ENCODE measurements at places on chromosomes 12 and 14.

- DNase-seq: no peak
These were observed 33.2 kb upstream of the VPS37B start for GRCh38 chr12:122929148-122929538.

- no peak for DNase-seq
These were observed 12.5 kb upstream of the STRN3 start for GRCh38 chr14:31038521-31039166.

GRCh38 chr14:53620317-53620716 is 336.3 kb downstream of the BMP4 start:
- DNase-seq: peak; percentile 63

GRCh38 chr12:90428881-90429280 is 526.1 kb downstream of the CCER1 start:
- DNase-seq: no peak

- no peak for DNase-seq
These were observed 23.1 kb downstream of the ASB2 start for GRCh38 chr14:93953263-93953662.

DNA sequence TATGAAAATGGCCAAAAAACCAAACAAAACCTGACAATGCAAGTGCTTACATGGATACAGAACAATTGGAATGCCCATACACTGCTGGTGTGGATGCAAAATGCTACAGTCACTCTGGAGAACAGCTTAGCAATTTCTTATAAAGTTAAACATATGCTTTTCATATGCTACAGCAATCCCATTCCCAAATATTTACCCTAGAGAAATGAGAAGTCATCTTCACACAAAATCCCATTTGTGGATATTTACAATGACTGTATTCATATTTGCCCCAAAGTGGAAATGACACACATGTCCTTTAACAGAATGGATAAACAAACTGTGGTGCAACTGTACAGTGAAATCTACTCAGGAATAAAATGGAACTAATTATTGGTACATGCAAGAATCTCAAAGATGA is 20.4 kb downstream of the SAV1 start:
- peak; percentile 45 for DNase-seq

DNA sequence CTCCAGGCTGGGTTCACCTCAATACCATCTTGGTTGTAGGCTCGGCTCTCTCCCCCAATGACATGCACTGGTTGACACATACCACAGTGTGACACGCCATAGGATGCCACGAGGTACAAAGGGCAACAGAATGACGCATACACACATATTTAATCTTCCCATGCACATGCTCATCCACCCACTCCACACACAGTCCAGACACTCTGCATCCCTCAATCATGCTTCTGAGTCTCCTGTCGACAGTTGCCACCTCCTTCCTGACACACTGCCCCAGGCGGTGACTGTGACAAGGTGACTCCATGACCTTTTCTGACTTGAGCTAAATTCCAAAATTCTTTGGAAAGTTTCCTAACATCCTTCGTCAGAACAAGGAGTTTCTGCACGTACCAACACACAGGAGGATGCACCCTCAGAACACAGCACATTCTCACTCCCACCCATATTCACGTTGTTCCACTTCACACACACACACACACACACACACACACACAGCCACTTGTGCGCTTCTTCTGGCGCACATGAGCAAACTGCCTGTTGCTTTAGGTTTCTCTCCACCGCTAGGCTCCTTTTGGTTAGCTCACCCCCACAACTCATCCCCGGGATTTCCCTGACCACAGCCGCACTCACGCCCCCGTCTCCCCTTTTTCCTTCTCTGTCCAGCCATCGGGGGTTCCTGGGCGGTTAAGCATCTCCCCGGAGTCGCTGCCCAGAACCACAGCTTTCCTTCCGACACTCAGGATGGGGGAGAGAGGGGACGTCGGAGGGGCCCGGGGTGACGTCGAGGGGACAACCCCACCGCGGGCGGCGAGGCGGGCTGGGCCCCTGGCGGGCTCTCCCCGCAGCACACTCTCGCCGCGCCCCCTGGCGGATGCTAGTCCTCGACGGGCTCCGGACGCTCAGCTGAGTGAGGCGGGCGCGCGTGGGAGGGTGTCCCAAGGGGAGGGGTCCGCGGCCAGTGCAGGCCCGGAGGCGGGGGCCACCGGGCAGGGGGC is 536 bp upstream of the WNT1 start:
- DNase-seq: peak; percentile 59

DNA sequence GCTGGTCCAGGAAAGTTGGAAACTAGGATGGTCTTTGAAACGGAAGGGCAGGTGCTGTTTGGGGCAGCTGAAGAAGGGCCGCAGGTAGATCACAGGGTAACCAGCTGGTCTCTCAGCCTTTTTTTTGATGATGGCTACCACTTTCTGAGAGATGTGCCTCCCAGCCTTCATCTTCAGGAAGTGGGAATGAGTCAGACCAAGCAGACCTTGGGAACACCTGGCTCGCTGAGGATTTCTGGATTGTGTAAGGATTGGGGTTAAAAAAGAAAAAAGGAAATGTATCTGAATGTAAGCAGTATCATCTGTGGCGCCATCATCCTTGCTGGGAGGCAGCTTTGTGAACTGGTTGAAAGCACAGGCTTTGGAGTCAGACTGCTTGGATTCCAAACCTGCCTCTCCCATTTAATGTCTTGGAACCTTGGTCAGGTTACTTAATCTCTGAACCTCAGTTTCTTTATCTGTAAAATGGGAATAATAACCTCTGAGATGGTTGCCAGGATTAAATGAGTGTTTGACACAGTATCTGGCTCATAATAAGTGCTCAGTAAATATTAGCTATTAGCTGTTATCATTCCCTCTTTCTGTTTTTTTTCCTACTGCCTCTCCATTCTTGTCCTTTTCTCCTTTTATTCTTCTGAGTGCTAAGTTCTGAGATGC is 1.7 kb downstream of the PRPF40B start:
- peak; percentile 42 for DNase-seq

DNA sequence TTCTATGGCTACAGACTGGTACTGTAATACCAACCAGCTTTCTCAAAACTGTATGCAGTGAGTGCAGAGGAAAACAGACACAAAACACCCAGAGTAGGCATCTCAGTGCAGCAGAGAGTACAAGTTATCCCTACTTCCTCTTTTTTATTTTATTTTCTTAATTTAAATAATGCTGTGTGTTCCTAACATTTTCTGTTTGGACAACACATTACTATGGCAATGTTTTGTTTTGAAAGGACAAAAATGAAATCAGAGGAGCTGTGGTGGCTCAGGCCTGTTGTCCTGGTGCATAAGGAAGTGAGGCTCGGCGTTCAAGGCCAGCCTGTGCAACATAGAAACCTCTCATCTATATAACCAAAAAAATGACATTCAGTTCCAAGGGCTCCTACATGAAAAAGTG is 33.7 kb upstream of the SELPLG start:
- no peak for DNase-seq

DNA sequence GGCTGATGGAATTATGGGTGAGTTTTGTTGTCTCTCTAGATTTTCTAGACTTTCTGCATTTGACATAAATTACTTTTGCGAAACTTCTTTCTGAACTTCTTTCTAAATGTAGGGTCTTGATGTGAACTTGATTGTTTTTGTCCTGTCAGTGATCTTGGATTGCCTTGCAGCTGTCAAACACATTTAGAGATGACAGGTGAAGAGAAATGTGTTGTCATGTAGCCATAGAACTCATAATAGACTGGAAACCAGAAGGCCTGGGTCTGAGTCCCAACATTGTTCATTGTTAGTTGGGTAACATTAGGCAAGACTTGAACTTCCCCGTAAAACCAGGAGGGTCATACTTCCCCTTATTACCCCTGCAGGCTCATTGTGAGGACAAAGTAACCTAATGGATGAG is 109.0 kb downstream of the LRIG3 start:
- DNase-seq: no peak

- DNase-seq: peak; percentile 87
These were observed 86.8 kb downstream of the ITPR2 start for GRCh38 chr12:26746121-26746714.

DNA sequence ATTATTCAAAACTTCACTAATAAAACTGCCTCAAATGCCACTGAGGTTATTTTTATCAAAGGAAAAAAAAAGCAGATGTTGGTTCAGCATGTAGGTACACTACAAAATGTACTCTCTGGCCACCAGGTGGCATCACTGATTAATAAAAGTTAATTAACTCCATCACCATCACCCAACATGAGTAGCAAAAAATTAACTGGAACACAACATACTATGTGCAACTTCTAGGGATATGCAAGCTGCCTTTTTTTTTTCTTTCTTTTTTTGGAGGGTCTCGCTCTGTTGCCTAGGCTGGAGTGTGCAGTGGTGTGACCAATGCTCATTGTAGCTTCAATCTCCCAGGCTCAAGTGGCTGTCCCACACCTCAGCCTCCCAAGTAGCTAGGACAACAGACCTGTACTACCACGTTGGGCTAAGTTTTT is 43.8 kb upstream of the NR2C1 start:
- peak; percentile 80 for DNase-seq

- no peak for DNase-seq
These were observed 716 bp downstream of the TMEM179 start for GRCh38 chr14:104603711-104604401.

DNA sequence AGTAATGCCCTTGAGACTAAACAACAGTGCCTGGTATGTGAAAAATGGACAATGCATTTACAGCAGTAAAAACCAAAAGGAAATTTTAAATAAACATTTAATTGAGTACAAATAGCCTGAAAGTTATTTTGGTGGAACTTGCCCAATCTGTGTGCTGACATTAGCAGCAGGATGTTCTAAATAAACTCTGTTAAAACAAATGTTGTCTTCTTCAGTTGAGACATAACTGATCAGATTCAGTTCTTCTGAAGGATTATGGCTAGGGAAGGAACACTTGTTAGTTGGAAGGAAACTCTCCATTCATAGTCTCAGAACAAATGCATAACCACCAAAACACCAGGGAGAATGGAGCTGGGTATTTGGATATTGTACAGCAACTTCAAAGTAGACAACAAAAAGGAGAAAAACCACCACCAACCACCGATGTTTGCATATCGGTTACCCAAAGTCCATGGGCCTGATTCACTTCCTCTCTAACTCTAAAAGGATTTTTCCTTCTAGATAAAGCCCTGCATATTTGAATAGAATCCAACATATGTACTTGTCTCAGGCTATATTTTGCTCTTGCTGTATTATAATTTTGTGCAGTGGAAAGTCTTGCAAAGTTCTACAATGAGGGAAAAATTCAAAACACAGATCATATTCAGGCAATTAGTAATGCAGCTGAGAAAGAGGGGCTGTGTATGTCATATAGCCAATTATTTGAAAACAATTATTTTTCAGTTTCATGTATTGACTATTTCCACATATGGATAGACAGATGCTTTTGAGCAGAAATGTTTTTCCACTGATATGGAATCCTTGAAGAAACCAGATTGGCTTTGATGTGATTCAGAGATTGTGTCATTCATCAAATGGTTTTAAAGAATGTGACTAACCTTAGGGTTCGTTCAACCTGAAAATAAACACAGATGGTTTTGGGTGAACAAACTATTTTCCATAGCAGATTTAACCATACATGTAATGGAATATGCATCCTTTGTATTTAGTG is 152.2 kb upstream of the BMP4 start:
- peak; percentile 86 for DNase-seq

DNA sequence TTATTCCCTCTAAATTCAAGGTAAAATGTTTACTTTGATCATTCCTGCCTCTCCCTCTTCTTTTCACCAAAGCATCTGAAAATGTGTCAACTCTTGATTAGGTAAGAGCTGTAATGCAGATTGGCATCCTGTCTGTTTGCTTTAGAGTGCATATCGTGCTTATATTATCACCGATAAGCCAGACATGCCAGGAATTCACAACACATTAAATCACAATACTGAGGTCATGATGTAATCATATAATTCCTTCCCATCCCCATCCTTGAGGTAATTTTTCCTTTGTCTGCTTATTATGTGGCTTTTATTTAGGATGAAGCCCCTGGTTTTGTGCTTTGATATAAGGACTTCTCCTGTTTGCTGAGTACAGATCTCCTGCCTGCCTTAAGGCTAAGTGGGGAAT is 10.2 kb downstream of the DDX47 start:
- DNase-seq: peak; percentile 88

DNA sequence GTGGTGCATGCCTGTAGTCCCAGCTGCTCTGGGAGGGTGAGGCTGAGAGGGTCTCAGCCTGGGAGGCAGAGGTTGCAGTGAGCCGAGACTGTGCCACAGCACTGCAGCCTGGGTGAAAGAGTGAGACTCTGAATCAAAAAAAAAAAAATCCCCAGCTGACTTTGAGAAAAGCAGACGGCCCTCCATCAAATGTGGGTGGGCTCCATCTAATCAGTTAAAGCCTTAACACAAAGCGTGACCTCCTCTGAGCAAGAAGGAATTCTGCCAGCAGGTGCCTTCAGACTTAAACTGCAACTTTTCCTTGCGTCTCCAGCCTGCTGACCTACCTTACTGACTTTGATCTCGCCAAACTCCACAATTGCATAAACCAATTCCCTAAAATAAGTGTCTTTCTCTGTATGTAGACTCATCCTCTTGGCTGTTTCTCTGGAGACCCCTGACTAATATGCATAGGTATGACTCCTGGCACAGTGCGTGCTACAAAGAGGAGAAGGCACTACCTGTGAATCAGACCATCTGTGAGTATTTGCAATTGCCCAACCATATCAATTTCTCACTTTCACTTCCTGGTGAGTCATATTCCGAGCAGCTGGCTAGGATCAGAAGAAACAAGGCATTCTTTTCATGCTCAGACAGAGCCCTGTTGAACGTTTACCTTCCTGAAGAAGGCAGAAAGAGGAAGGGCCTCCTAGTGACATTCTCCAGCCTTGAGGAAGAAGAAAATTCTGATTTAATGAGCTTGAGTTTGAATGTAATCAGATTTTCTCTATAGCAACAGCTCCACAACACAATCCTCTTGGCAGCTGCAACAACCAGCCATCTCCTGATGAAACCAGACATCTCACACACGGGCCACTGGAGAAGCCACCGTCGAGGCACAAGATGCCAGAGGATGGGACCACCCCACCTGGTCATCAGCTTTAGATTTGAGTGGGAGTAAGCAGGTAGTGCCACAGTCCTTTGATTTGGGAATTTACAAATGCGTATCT is 54.3 kb downstream of the CLMN start:
- peak; percentile 98 for DNase-seq

- peak; percentile 27 for DNase-seq
These were observed 802 bp downstream of the SUSD6 start for GRCh38 chr14:69612014-69612782.

GRCh38 chr12:127657036-127657435 is 609.9 kb upstream of the TMEM132C start:
- DNase-seq: peak; percentile 61

DNA sequence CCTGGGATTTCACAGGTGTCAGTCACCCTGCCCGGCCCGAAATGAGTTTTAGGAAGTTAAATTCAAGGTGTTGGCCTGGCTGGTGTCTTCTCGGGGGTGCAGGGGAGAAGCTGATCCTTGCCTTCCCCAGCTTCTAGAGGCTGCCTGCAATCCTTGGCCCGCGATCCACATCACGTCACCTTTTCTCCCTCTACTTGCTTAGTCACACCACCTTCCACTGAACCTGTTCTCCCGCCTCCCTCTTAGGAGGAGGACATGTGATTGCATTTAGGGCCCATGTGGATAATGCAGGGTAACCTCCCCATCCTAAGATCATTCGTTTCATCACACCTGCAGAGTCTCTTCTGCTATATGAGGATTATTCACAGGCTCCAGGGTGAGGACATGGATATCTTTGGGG is 25.4 kb upstream of the ATXN2 start:
- no peak for DNase-seq

GRCh38 chr12:109065154-109065852 is 12.9 kb downstream of the USP30 start:
- DNase-seq: no peak

Measured in fibroblast of skin of right biceps (primary cell).